ENCODE measurements at places on chromosomes 3 and 15.

GRCh38 chr3:29169451-29169850 is 111.4 kb upstream of the RBMS3 start:
- no peak for DNase-seq

DNA sequence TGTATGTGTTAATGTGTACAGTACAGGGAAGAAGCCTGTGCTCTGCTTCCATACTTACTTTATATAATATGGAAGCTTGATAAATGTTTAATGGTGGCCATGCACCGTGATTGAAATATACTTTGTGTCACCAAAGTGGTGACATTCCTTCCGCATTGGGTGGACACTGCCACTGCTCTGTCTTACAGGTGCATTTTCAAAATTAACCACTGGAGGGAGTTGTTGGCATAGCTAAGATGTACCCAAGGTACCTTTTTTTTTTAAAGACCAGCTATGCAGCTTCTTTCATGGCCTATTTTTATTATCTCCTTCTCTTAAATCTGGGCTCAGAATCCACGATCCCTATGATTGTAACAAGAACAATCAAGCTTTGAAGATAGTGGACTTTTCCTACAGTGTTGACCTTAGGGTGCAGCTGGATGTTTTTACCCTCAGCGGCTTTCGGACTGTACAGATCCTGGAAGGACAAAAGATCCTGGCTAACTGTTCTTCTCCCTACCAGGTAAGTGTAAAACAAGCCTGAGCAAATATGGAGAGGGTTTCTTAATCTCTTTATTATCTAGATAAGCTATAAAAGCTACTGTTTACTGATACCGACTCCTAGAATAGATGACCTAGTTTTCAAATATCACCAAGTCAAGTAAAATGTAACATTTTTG is 21.6 kb upstream of the PAK6 start:
- DNase-seq, result peak; percentile 13

DNA sequence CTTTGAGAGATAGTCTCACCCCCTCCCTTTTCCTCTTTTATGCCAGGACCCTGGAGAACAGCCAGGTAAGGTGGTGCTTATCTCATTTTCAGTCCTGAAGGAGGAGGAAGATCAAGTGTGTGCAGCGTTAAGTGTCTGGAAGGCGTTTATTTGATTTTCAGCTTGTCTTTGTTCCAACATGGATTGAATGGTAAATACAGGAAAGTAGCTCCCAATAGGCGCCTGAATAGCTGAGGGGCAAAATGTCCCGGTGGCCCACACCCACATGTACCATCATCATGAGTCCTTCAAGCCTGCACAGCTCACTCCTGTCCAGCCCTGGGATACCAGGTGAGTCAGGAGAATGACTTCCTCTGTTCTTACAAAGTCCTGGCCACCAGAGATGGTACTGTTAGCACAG is 73.5 kb downstream of the CEMIP start:
- DNase-seq, result peak; percentile 72

DNA sequence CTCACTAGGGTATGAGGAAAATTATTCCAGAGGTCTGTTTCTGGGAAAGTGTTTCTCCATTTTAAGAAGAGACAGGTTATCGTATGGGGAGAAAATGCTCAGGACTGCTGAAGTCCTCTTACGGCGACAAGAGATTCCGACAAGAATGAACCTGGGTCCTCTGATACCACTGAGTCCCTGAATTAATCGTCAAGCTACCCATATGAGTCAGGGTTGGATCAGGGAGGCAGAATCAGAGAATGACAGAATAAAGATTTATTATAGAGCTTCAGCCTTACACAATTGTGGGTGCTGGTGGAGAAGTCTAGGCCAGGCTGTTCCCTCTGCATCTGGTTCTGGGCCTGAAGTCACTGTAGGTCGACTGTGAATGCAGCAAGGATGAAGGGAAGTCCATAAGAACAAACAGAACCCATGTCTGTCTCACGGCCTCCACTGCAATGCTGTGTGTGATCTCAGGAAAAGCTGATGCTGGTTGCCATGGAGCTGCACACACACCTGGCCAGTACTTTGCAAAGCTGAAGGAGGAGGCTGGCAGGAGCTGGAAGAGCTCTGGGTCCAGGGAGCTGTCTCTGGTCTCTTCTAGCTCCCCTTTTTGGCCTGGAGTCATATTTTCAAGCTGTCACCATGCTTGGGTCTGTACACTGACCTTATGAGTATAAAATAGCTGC is 83.9 kb downstream of the HHLA2 start:
- no peak for DNase-seq

GRCh38 chr3:16807391-16807790 is 77.4 kb upstream of the PLCL2 start:
- DNase-seq, result no peak

GRCh38 chr3:115548611-115549010 is 74.7 kb upstream of the GAP43 start:
- DNase-seq, result no peak

DNA sequence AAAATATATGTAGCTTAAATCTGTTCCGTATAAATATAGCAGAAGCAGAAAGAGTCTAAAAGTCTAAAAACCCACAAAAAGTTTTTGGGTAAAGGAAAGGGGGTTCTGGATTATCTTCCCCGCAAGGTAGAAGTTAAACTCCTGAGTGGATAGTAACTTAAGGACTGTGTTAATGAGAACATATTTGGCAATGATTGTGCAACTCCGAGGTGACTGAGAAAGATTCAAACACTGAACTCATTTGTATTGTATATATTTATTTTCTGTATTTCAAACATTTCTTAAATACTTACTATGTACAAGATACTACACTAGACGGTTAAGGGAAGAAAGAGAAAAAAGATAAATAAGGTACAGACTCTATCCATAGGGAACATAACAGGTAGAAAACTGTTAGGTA is 72.7 kb upstream of the PPIB start:
- no peak for DNase-seq

GRCh38 chr3:127061641-127062040 is 78.7 kb downstream of the PLXNA1 start:
- DNase-seq, result no peak
